ENCODE measurements at places on chromosomes 3 and 15.

GRCh38 chr15:45138814-45139765 lies 9.3 kb downstream of the DUOX1 start:
- DNase-seq: no peak

- no peak for DNase-seq
These were observed 429.7 kb downstream of the RAP2B start for GRCh38 chr3:153591561-153592245.

- peak; percentile 78 for DNase-seq
These were observed 4.6 kb upstream of the DAG1 start for GRCh38 chr3:49465270-49466034.

DNA sequence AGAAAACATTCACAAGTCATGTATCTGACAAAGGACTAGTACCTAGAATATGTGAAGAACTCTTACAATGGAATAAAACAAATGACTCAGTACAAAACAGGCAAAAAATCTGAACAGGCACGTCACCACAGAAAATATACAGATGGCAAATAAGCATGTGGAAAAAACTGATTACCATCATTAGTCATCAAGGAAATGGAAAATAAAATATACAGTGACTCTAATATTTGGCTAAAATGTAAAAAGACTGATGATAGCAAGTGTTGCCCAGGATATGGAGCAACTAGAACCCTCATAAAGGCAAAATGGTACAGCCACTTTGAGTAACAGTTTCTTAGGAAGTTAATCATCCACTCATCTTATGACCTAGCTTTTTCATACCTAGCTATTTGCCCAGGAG lies 95.8 kb upstream of the ABHD17C start:
- no peak for DNase-seq

DNA sequence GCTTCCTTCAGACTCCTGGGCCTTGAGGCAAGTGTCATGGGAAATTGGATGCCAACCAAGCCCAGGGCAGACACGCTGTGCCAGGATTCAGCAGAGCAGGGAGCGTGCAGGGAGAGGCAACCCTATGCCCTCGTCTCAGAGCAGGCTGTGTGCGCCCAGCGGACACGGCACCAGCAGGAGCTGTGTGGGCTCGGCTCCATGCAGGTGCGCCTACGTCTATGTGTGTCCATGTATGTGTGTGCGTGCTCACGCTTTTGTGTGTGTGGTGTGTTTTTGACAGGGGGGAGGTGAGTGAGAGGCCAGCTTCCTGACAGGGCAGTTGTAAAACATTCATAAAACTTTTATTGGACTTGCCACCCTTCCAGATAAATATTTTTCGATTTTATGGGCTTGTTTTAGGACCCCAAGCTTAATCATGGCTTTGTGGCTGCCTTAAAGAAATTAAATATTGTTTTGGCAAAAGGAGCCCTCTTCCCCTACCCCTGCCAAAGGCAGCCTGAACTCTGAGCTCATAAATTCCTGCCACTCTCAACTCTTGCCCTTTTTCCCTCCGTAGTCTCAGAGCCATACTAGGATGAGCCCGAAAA lies 84.4 kb downstream of the DNAJB8 start:
- DNase-seq: no peak

- DNase-seq: no peak
These were observed 15.0 kb downstream of the TASOR start for GRCh38 chr3:56667973-56668579.

- DNase-seq: no peak
These were observed 557.2 kb upstream of the RGMA start for GRCh38 chr15:93646193-93646592.

GRCh38 chr3:42712344-42712648 lies 9.7 kb upstream of the HHATL start:
- no peak for DNase-seq

- DNase-seq: no peak
These were observed 32.6 kb upstream of the TBC1D5 start for GRCh38 chr3:17775073-17775472.

DNA sequence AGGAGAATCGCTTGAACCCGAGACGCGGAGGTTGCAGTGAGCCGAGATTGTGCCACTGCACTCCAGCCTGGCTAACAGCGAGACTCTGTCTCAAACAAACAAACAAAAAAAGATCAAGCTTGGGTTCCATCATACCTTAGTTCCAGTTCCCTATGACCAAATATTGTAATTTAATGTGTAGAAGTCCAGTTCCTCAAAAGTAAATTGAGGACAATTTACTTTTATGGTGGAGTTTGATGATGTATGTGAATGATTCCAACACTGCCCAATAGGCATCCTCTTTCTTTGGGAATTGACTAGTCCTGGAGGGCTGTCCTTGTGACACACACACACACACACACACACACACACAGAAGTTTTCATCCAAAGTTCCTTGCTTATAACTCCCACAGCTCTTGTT lies 2.8 kb upstream of the PKM start:
- DNase-seq: no peak

- DNase-seq: no peak
These were observed 82.0 kb downstream of the MBNL1 start for GRCh38 chr3:152350776-152351175.

DNA sequence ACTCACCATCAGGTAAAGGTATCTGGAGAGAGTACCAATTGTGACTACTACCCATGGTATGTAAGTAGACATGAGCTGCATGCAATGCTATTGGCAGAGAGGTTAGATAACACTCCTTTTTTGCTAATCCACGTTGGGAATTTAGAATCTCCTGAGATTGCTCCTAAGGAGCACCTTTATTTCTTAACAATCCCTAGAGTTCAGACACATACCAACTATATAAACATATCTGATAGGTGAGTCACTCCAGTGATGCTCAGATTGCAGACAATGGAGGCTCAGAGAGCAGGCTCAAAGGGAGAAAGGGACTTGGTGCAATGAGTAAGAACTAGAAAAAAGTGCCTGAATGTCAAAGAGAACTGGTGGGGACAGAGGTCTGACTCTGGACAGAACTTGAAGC lies 47.0 kb upstream of the LRRFIP2 start:
- peak; percentile 37 for DNase-seq

GRCh38 chr3:119085070-119085439 lies 50.4 kb upstream of the IGSF11 start:
- DNase-seq: no peak

DNA sequence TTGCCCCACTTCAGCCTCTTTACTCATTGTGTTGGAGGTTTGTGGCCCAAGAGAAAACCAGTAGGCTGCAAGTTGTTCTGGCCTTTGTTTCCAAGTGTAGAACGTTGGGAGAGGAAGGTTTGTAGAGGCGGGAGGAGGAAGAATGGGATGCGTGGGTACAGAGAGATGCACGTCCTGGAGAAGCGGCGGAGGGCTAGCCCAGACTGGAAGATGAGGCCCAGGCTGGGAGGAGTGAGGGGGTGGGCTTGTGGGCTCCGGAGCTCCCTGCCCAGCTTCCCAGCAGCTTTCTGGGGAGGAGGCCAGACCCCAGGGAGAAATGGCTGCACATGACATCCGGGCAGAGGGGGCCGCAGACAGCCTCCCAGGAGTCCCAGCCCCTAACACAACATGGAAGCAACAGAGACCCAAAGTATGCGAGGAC lies 5.3 kb downstream of the PLA2G4F start:
- DNase-seq: no peak

- no peak for DNase-seq
These were observed 134.5 kb downstream of the CNTN3 start for GRCh38 chr3:74479915-74480314.

- DNase-seq: no peak
These were observed 55.7 kb downstream of the PTPRG start for GRCh38 chr3:61617041-61617440.

DNA sequence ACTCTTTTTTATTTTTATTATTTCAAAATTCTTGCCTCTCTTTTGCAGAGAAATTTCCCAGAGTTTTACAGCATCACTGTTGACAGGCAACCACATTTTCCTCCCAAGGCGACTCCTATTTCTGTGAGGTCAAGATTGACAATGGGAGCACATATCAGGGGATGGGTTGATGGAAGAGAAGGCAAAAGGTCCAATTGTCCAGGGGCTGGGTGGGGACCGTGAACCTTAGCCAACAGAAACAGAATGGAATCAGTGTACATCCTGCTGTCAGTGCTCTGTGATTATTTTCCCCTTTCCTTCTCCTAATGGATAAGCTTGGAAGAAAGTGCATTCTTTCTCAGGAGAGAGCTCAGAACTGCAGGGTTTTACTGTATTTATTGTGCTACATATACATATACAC lies 42.4 kb downstream of the CNTN6 start:
- no peak for DNase-seq

DNA sequence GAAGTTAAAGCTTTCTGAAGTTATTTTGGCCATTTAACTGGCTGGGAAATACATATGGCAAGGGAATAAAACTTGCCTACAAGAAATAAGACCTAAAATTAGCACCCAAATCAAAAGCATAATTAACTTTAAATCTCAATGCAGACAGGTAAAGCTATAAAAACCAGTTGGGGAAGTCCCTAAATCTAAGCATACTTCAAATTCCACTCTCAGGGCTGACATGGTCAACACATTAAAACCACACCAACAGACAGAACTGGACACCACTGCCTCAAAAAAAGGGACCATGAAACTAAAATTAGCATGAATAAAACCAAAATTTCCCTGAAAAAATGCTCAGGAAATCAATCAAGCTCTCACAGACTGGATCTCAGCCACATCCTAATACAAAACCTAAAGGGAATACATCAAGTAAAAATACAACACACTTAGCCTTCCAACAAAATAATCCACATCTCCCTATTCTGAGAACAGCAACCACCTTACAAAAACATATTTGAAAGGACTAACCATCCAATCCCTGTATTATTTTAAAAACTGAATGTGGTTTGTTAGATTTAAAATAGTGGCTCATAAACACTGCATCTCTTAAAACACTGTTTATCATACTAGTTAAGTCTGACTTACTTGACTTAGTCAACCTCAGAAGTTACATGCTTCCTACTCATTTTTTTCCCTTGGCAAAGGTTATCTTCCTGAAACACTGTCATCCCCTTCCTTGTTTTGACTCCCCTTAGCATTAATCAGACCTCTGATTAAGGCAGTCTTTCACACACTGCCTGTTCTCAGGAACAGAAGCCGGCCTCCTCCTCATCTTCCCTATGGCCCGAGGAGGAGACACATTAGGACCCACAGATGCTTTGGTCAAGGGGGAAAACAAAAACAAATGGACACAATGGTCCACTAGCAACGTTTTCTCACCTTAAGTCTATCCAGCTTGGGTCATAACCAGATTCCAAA lies 8.3 kb downstream of the TRA2B start:
- no peak for DNase-seq

- no peak for DNase-seq
These were observed 26.4 kb upstream of the SKIL start for GRCh38 chr3:170331143-170331542.

DNA sequence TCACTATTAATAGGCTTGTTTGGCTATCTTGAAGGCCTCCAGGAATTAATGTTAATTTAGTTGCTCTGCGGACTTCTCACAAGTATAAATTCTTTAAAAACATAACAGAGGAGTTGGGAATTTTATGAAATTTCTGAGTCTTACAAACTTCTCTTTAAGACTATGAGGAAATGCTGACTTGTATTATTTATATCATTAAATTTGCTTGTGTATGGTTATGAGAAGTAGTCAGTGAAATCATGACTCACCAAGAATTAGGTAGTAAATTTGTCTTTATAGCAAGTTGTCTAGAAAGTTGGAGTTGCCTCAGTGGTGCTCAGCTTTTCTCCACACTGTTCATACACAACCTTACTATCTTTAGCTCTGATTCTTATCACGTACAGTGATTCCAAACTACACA lies 26.5 kb downstream of the PHLDB2 start:
- no peak for DNase-seq

DNA sequence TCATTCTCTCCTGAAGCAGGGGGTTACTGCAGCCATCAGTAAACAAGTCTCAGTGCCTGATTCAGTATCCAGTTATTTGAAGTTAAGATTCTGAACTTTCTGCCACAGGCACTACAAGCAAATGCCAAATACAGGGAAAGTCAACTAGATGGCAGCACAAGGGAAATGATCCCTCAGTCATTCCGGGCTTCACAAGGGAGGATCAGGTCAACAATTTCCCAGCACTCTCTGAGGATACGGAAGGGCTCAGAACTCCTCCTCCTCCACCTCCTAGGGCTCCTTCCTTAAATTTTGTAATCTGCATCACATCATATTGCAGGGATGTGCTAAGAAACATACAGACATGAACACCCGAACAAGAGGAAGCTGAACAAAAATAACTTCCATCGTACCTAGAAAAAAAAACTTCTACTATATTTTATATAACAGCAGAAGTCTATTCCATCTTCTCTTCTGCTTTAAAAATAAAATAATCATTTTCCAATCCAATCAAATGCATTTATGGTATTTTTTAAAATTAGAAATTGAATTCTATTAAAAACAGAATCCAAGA lies 187.1 kb downstream of the FMN1 start:
- peak; percentile 83 for DNase-seq

DNA sequence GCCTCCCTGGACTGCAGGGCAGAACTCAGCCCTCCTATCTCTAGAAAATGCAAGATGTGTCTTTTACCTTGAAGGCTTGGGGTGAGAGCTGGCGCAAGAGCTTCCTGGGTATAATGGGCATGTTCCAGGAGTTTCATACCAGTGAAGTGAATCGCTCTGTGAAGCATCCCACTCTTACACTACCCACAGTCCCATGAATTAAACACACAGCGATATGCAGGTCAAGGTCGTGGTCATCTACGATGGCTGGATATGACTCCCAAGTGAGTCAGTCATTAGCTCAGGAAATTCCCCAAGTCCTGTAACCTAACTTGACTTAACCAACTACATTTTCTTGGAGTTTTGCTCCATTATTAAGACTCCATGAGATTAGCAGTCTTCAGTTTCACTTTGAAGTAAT lies 439.7 kb downstream of the NTRK3 start:
- DNase-seq: peak; percentile 21

GRCh38 chr3:191388823-191389222 lies 58.5 kb upstream of the UTS2B start:
- no peak for DNase-seq

GRCh38 chr3:15743587-15744009 lies 54.2 kb downstream of the ANKRD28 start:
- no peak for DNase-seq

- no peak for DNase-seq
These were observed 2.2 kb upstream of the PRKCD start for GRCh38 chr3:53158765-53159155.

DNA sequence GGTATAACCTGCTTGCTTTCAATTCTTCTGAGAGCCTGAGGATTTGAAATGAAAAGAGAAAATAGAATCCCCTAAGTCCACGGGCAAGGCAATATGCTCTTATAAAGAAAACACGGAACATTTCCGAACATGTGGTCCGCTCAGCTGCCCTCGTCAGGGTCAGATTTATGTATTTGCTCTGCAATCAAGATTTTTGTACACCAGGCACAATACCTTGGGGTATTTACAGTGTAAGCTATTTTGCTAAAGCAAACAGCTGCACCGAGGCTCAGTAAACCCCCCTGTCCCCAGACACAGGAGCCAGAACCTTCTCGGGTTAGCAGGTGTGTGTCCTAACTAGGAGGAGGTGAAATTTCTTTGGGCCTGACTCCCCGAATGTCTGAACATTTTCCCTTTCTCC lies 155.8 kb upstream of the LRIG1 start:
- no peak for DNase-seq

GRCh38 chr3:78077178-78077577 lies 1037.3 kb downstream of the ROBO2 start:
- no peak for DNase-seq

All from myocyte (in vitro differentiated cells).